ENCODE measurements at places on chromosomes 3 and 15.
A peak's percentile ranks its signal among the peaks of the same experiment; 100 is the strongest.

DNA sequence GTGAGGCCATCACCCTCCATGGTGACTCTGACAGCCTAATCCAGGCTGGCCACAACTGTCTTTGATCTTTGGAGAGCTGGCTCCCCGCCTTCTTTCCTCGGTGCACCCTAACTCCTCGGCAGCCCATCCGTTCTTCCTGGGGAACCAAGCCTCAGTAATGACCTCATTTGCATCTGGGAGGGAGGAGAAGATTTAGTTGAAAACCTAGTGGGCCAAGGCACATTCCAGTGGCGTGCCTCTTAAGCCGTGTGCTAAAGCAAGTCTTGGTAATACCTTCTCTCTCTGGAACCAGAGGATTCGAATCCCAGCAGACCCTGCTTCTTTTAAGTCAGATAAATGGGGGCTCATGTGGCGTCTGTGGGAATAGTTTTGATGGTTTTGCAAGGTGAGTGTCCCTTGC, 233.1 kb downstream of the EBLN2 start:
- no peak for DNase-seq

DNA sequence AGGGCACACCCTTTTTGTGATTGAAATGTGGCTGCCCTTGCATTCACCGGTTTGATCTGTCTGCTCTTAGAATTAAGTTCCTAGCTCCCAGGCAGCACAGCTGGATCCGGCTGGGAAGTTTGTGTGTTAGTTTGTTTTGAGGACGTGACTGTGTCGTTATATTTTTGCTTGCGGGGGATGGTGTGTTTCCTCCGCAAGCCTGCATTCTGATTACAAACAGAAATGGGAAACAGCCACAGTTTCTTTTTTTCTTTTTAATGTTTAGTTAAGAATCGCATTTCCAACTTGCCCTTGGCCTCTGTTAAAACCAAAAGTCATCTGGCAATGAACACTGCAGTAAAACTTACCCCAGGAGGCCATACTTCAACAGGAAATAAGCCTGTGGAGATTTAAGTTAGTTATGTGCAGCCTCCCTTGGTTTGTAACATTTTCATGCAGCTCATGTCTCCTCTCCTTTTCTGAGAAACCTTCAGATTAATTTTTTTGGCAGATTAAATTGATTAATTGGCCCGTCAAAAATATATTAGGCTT, 888 bp downstream of the TMOD3 start:
- DNase-seq = peak; percentile 8

GRCh38 chr3:98552232-98553020, 20.6 kb downstream of the GPR15 start:
- DNase-seq = no peak

DNA sequence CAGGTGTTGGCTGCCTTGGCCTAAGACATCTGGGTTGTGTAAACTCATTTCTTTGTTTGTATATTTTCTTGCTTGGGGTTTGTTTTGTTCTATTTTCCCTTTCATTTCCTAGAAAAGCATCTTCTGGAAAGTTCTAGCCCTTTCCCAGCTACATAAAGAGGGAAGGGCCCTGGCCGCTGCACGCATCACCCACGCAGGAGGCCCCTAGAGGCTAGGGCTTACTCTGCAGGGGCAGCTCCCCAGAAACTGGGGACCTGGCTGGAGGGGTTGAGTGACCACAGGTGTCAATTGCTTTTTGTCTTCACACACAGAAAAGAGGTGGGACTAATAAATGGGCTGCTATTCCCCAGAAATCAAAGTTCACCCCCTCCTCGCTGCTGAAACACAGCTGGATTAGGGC, 52.6 kb downstream of the PDIA5 start:
- no peak for DNase-seq

- DNase-seq = peak; percentile 76
Observed at GRCh38 chr15:78067328-78068228, 9.9 kb downstream of the TBC1D2B start.

- DNase-seq = no peak
Observed at GRCh38 chr15:99511866-99512661, 53.7 kb upstream of the MEF2A start.

- DNase-seq = no peak
Observed at GRCh38 chr3:113573728-113574127, 41.4 kb downstream of the SIDT1 start.

DNA sequence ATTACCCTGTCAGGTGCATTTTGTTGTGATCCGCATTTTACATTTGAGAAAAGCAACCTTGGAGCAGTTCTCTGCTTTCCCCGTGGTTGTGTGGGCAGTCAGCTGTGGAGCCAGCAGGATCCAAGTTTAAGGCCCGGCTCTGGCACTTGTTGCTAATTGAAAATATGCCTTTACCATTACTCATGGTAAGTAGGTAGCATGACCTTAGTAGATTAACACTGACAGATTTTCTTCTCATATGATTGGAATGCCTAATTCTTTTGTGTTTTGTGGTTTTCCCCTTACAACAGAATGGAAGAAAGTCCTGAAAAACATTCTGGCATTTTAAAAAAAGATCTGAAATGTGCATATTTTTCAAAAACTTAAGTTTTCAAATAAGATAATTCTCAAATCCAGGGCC, 246.5 kb upstream of the LRRN1 start:
- DNase-seq = no peak

DNA sequence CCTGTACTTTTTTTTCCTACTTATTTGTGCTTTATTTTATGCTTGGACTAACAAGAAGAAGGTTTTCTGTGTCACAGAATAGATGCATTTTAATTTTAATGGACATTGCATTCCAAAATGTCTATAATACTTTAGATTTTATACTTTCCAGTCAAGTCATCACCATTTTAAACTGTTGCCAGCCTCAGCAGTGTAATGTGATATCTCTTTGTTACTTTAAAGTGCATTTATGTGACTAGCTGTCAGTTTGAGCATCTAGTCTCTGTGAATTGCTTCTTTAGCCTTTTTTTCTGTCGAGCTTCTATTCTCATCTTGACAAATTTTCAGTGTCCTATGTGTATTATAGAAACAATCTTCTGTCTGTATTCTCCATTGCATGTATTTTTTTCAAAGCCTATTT, 511.4 kb upstream of the CBLB start:
- DNase-seq = no peak

GRCh38 chr3:98999675-99000074, 98.2 kb upstream of the DCBLD2 start:
- no peak for DNase-seq

GRCh38 chr3:11228041-11228440, 44.2 kb upstream of the ATG7 start:
- DNase-seq = no peak

- no peak for DNase-seq
Observed at GRCh38 chr3:17121336-17121735, 236.6 kb downstream of the PLCL2 start.

GRCh38 chr3:111723293-111724215, 128.4 kb upstream of the ZBED2 start:
- no peak for DNase-seq

DNA sequence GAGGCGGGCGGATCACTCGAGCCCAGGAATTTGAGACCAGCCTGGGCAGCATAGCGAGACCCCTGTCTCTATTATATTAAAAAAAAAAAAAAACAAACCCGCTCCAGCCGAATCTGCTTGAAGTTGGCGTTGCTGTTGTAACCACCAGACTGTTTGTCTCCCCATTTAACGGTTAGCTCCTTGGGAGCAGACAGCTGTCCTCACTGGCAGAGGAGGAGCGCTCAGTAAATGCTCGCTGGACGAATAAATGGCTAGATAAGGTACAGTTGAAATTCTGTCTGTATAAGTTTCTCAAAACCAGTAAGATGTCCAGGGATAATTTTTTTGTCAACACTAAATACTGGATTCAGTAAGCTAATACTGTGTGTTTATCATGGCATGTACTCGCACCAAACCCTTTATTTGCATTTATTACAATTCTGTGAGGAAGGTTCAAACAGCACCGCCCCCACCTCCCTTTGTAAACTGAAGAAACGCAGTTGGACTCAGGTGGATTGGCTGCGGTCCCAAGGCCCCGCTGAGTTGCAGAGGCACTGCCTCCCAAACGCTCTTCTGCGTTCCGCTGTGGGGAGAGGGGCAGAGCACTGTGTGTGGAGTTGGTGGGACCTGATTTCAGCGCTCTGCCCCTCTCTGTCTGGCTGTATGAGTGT, 1.1 kb downstream of the RCCD1 start:
- no peak for DNase-seq

- DNase-seq = peak; percentile 17
Observed at GRCh38 chr15:85543741-85544155, 163.3 kb downstream of the AKAP13 start.

GRCh38 chr15:46961795-46962194, 755.5 kb upstream of the SEMA6D start:
- DNase-seq = no peak

- no peak for DNase-seq
Observed at GRCh38 chr15:83339396-83339795, 54.9 kb upstream of the BNC1 start.

Data from CD4-positive, alpha-beta T cell treated with Interleukin-2 at 100 ng/mL for 4 hours (primary cell).